ENCODE measurements at places on chromosomes 3 and 15.

DNA sequence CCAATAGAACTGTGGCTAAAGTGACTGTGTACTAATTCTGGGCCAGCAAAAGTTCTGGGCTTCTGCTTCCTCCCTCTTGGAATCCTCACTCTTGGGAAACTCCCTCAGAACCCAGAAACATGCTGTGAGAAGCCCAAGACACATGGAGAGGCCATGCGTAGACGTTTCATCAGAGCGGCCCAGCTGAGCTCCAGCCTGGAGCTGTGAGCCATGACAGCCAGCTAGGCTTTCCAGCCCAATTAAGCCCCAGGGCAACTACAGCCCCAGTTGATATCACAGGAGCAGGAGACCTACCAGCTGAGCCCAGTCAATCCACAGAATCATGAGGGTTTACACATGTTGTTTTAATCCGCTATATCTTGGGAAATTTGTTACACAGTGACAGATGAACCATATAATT lies 43.6 kb upstream of the CNOT10 start:
- DNase-seq: no peak

GRCh38 chr15:27747997-27748396 lies 351.1 kb downstream of the OCA2 start:
- no peak for DNase-seq

DNA sequence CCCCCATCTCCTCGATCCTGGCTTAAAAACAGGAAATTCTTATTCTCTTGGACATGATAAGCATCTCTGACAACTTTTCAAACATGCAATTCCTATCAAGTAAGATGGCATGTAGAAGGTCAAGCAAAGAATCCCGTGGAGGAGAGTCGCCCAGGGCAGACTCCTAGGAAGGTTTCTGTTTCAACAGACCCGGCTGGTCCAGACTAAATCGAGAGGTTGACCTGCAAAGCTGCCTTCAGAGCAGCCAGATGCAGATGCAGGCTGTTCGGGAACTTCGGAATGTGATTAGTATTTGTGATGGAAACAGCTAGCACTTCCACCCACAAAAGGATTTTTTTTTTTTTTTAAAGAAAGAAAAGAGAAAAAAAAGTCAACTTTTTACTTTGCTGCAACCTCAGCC lies 216.8 kb downstream of the NR1D2 start:
- no peak for DNase-seq

GRCh38 chr3:46087871-46088270 lies 60.6 kb upstream of the XCR1 start:
- DNase-seq: no peak

DNA sequence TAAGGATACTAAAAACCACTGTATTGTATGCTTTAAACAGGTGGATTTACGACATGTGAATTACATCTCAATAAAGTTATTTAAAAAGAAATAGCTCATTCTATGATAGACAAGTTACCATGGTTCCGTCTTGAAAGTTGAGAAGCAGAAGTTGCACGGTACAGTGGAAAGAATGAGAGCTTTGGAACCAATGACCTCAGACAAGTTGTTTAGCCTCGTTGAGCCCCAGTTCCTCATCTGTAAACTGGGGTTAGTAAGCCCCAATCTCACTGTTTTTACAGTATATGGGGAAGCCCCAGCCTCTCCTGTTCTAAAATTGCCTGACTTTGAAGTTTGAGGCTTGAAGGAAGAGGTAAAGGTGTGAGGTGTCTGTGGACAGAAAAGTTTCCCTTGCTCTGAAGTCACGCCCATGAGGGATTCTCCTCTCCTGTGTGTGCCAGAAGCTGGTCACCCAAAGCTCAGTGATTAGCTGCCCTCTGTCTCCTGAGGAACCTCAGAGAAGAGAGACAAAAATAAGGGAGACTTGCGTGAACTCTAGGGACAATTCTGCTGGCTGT lies 10.0 kb downstream of the CRYGS start:
- peak; percentile 60 for DNase-seq

GRCh38 chr3:196141052-196141865 lies 59.4 kb upstream of the TFRC start:
- no peak for DNase-seq

DNA sequence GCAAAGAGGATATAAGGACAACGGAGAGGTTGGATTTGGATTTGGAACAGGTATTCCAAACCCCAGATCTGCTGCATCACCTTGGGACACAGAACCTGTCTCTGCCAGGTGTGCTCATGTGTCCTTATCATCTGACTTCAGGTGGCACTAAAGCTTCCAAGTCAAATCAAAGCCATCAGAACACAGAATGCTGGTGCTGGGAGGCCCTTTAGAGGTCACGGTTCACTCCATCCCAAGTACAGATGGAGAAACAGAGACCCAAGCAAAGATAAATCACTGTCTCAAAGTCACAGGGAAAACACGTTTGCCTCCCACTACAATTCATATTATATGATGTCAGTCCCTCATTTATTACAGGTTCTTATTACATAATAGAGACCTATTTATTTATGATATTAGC lies 72.8 kb downstream of the HES1 start:
- DNase-seq: no peak

DNA sequence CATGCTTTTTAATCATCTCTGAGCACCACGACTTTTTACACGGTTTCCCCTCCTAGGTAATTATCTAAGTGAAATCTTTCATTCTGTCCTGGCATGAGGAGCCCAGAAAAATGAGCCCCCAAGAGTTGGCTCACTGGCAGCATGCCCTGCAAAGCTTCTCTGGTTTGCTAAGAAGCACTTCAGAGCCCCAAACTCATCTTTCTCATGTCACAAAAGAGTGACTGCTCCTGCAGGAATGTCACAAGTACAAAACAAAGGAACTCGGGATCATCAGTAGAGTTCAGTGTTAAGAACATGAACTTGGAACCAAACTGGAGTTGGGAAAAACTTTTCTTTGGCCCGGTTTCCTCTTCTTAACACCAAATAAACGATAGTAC lies 123.9 kb downstream of the FOXB1 start:
- DNase-seq: no peak

DNA sequence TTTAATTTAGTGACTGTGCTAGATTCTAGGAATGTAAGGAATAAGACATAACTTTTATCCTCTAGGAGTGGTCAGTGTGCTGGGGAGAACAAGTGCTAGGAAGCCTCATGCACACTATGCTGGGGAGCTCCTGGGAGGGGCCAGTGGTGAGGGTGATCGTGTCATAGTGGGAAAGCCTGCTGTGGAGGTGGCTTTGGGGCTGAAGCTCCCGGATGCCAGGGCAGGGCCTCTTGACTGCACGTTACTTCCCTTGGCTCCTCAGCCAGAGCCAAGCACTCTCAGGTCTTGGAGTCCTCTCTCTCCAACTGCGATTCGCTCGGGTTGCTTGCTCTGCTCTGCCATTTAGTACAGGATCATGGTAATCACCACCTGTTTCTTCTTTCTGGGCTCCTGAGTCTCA lies 33.6 kb downstream of the SQOR start:
- DNase-seq: no peak

GRCh38 chr3:49255718-49256511 lies 21.1 kb downstream of the C3orf62 start:
- DNase-seq: no peak

- DNase-seq: no peak
These were observed 302.1 kb upstream of the MME start for GRCh38 chr3:154778057-154778456.

- no peak for DNase-seq
These were observed 754.5 kb upstream of the ALCAM start for GRCh38 chr3:104612218-104612617.

DNA sequence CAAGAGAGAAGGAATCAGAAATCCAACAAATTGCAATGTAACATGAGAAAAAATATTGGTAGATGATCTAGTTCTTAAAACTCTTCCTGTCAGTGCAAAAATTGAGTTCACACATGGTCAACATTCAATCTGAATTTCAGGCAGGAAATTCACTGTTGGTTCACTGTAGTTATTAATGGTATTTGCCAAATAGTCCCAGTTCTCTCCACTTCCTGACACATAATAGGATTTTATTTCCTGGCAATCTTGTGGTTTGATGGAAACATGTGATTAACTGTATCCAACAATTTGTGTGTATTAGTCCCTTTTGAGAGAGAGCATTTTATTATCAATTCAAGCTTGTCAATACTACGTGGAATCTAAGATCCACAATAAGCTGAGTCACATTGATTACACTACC lies 1103.1 kb downstream of the ROBO2 start:
- no peak for DNase-seq

DNA sequence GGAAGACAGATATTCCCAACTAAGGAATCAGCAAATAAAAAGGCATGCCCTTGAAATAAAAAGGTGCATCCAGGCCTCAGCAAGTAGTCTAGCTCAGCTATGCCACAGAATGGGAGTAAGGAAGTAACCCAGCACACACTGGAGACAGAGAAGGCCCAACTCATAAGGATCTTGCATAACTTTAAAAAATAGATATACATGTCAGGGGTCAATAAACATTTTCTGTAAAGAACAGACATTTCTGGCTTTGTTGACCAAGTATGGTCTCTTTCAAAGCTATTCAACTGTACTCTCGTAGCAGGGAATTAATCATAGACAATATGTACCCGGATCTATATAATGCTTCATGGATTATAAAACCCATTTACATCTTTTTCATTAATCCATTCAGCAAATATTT lies 449.3 kb downstream of the TAFA4 start:
- DNase-seq: no peak

DNA sequence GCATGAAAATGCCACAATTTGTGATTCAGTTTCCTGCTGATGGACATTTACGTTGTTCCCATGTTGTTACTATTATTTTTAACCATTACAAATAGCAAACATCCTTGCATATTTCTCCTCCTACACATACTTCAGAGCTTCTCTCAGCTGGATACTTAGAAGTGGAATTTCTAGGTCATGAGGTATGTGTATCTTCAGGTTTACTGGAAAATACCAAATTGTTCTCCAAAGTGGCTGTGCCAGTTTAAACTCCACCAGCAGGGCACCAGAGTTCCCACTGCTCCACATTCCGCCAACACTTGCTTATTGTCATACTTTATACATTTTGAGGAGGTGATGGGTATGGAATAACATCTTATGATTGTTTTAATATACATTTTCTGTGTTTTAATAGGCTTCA lies 45.7 kb downstream of the PRR23E start:
- DNase-seq: no peak

DNA sequence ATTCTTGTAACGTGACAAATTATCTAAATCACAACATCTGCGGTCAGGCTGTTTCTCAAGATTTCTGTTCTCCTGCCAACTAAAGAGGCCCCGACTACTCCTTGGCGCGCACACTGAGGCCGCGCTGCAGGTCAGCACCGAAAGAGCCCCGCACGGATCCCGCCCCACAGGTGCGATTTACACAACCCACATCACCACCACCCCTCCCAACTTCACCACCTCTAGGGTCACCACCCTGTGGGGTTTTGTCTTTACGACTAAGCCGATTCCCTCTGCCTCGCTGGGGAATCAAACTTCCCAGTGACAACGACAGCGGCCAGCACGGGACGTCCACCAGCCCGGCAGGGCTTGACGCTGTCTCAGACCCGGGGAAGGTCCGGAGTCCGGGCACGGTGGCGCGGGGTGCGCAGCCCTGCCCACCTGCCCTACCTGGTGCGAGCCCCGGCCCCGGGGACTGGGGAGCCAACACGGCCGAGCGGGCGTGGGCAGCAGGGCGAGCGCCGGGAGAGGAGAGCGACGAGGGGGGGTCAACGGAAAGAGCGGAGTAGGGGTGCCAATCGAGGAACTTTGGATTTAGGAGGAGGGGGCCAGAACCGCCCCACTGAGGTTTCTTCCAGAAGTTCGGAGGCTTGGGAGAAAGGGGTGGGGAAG lies 764 bp downstream of the UACA start:
- DNase-seq: no peak

DNA sequence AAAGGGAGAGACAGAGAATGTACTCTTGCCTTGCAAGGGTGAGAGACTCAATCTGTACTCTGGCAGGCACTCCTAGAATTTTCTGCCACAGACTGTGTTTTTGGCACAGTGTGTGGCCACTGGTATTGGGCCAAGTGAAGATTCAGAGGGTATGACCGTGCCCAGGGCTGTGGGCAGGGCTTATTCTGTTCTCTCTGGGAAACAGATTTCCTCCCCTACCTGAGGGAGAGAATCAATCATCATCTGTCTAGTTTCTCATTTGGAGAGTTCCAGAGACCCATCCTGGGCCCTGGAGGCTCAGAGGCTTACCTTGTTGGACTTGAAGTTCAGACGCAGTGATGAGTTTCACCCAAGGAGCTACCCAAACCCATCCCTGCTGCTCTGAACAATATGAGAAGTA lies 28.2 kb downstream of the CSTA start:
- no peak for DNase-seq

DNA sequence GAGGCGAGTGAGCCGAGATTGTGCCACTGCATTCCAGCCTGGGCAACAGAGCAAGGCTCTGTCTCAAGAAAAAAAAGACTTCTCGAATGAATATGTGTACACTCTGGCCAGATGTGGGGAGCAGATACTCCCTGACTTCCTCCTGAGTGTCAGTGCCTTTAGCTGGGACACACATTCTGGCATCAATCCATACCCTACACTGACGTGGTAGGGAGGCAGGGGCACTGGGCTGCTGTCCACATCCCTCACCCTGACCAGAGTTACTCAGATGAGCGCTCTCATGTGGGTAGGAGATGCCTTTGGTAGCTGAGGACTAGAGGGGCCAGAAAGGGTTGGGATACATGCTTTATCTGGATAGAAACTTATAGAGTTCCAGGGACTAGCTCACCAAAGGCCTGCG lies 15.6 kb downstream of the LIMD1 start:
- DNase-seq: no peak

- DNase-seq: no peak
These were observed 157.7 kb downstream of the NECTIN3 start for GRCh38 chr3:111229301-111229700.

- DNase-seq: no peak
These were observed 23.8 kb downstream of the FEM1B start for GRCh38 chr15:68301301-68301700.

DNA sequence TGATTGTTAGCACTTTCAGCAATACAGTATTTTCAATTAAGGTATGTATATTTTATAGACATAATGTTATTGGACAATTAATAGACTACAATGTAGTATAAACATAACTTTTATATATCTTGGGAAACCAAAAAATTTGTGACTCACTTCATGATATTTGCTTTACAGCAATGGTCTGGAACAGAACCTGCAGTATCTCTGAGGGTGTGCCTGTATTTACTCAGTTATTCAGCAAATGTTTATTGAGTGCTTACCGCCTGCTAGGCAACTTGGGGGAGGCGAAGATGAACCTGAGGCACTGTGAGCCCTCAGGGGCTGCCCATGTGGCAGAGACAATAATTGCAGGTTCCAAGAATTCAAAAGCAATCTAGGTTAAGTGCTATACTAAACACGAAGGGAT lies 144.8 kb downstream of the GABRB3 start:
- DNase-seq: no peak

DNA sequence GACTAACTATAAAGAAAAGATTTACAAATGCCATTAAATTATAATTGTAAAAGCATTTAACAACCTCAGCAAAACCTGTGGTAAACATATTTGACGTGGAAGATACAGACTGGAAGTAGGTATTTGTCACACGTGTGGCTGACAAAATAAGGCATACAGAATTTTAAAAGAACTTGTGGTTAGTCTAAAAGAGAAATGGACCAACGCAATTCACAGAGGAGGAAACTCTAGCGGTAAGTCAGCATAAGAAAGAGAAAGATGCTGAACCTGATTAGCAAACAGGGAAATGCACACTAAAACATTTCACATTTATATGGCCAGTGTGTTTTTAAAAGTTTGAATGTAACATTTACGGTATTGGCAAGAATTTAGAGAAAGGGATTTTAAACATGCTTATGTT lies 35.3 kb downstream of the KCNH8 start:
- no peak for DNase-seq

All from naive thymus-derived CD4-positive, alpha-beta T cell (primary cell).